ENCODE measurements at places on chromosomes 4 and X.
A peak's percentile ranks its signal among the peaks of the same experiment; 100 is the strongest.

GRCh38 chr4:128757712-128758111 is 51.8 kb upstream of the JADE1 start:
- DNase-seq = no peak

GRCh38 chr4:89379511-89380044 is 72.0 kb upstream of the GPRIN3 start:
- DNase-seq = no peak

GRCh38 chr4:95268819-95269565 is 279.8 kb downstream of the UNC5C start:
- peak; percentile 77 for DNase-seq

DNA sequence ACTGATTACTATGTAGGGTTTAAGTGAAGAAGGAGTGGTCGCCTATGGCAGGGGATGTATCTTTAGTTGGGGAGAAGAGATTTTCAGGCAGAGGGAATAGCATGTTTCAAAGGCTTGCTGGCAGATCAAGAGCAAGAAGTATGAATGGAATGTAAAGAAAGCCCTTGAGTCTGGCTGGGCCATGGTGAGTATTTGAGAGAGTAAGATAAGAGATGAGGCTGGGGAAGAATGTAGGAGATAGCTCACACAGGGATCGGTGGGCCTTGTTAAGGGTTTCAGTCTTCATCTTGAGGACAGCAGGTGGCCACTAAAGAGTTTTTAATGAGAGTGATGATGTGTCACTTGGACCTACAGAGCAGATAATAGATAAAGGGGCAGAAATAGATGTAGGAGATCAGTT is 319.1 kb upstream of the RPS6KA3 start:
- no peak for DNase-seq

DNA sequence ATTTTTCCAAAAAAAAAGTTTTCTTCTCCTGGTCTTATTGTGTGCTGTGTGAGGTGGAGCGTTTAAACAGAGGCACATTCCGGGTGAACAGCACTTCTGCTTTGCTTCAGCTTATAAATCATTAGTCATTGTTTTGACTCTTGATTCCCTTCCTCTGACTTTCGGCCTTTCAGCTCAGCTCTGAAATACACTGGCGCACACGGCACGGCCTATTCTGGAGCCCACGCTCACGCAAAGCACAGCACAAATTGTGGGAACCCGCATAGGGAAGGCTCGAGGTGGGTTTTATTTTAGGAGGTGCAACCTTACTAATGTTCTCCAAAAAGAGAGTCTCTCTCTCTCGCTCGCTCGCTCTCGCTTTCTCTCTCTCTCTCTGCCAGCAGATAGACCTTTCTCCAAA is 4.0 kb downstream of the POU3F4 start:
- DNase-seq = no peak

- no peak for DNase-seq
Measured at GRCh38 chr4:165379678-165380064, 863 bp downstream of the CPE start.

- no peak for DNase-seq
Measured at GRCh38 chr4:10011885-10012284, 9.4 kb downstream of the SLC2A9 start.

- DNase-seq = no peak
Measured at GRCh38 chrX:109519001-109519400, 17.6 kb upstream of the NXT2 start.

GRCh38 chrX:10660171-10660570 is 39.8 kb upstream of the MID1 start:
- no peak for DNase-seq

- no peak for DNase-seq
Measured at GRCh38 chrX:47166126-47166525, 21.1 kb downstream of the RBM10 start.

- DNase-seq = peak; percentile 16
Measured at GRCh38 chrX:30521440-30522182, 56.0 kb downstream of the TASL start.

DNA sequence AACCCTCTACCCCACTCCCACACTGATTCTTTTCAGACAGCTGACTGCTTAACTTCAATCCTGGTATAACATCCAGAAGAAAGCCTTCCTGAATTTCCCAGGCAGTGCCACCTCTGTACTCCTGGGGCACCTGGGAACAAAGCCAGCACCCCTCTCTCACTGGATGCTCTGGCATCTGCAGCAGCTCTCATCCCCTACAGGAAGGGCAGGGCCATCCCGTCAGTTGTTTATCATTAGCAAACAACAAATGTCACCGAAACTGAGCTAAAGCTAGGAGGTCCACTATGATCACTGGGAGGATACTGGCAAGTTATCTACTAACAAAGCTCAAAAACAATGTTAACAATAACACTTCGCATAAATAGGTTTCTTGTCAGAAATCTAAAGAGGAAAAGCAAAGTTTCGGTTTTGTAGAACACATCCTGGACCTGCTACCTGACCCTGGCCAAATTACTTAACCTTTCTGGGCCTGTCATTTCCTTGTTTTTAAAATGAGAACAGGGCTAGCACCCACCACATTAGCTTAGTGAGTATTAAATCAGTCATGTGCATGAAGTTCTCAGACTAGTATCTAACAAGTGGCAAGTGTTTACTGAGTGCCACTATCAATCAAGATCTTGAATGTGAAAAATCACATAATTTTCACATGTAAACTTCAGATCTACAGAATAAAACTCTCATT is 86.6 kb downstream of the NR3C2 start:
- DNase-seq = no peak

DNA sequence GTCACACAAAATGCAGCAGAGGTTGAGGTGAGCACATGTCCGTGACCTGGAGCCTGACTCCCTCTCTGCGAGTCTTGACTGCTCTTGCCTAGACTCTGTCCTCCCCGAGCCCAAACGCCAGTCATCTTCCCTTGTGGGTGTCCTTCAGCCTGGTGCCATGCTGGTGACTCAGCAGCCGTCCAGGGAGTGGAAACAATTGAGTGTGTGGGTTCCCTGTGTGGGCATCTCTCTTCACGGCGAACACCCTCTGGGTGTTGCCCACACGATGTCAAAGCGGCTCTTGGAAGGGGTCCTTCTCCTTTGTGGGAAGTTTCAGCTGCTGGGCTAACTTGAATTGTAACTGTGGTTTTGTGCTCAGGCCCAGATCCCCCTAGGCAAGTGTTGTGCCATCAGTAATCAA is 17.5 kb upstream of the MSANTD1 start:
- DNase-seq = no peak

DNA sequence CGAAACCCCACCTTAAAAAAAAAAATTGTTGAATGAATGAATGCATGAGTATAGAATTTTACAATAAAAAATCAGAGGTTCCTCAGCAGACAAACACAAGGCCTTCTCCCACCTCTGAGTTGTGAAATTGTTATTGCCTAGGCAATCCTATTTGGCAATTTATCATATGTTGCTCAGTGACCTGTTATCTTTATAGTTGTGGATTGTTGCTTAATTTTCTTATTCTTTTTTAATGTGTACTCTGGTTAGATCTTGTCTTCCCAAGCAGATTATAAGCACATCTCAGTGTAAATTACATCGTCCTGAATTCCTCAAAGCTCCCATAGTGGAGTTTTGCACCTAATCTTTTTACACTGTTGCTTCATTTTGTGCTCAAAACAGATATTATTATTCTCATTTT is 71.9 kb downstream of the RBM47 start:
- no peak for DNase-seq

DNA sequence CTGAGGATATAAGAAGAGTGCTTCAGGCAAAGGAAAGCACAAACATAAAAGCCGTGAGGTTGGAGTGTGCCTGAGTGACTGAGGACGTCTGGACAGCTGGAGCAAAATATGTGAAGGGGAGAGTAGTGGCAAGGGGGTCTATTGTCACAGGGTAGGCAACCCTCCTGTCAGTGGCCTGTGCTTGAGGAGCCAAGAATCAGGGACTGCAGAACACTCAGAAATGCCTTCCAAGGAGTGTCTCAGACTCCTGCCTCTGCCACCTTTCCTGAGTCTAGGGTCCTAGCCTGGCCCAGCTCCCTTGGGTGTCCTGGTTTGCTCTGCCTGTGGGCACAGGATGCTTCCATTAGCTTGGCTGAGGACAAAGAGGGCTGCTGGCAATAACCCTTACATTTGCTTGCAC is 152.5 kb upstream of the PJA1 start:
- DNase-seq = no peak

DNA sequence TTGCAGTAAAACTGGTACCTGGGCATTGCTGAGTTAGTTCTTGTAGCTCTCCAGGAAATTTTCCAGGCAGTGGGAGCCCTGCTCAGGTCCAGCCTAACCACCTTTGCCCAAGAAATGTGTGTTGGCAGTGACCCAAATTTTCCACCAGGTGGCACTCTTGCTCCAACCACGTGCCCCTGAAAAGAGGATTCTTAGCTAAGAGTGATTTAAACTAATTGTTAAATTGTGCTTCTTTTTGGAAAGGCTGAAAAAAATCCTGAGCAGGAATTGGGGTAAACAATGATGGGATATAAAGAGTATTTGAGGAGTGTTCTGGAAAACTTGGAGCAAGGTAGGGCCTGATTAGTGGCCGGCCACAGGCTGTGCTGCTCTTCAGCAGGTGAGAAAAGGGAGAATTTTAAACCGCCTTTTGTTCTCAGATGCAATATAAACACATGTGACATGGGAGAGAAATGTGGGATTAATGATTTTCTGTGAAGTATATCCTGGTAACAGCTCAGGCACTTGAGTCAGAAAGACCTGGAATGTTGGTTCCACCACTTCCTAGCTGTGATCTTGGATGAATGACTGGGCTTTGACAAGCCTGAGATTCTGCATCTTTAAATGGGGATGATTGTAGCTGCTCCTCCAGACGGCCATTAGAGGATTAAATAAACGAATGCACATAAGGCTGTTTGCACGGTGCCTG is 219.6 kb downstream of the PTTG2 start:
- DNase-seq = peak; percentile 78

- DNase-seq = peak; percentile 37
Measured at GRCh38 chrX:101219116-101219863, at the start of gene DRP2. DRP2 (plus strand) TSS chrX:101219786; CDS start chrX:101231648, 11,862 bp downstream.

DNA sequence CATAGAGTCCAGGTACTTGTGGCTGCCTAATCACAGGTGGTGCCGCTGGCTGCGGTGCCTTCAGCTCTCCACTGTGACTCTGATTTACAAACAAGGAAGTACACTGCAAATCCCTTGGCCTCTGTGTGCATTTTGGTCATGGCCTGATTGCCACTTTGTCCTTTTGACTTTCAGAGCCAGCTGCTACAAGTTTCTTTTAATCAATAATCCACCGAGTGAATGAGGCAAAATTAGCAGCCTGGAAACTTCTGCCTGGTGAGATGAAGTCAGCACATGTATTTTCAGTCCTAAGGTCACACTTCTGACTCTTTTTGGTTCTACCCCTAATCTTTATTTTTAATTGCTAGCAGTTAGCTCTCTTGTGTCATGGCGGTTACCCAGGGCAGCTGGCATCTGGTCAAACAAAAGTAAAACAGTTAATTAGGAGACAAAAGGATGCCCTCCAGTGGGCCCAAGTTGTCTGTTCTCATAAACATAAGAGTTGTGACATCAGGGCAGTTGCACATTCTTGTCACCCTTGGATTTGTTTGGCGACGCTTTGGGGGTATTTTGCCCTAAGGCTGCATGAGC is 62.3 kb upstream of the LNX1 start:
- no peak for DNase-seq

DNA sequence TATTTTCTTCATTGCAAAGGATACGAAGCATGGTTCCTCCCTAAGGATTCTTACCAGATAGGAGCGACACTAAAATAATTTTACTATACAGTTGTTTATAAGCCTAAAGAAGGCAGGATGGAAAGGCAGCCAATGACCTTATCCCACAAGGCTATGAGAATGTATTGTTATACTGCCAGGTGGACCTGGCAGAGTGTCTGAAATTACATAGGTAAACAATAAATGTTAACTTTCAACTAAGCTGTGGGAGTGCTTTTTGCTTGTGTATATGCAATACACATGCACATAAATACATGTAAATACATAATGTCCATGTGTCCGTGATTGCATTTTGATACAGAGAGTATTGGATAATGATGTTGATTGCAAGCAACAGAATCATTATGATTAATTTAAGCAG is 850.6 kb downstream of the CENPC start:
- DNase-seq = peak; percentile 18

DNA sequence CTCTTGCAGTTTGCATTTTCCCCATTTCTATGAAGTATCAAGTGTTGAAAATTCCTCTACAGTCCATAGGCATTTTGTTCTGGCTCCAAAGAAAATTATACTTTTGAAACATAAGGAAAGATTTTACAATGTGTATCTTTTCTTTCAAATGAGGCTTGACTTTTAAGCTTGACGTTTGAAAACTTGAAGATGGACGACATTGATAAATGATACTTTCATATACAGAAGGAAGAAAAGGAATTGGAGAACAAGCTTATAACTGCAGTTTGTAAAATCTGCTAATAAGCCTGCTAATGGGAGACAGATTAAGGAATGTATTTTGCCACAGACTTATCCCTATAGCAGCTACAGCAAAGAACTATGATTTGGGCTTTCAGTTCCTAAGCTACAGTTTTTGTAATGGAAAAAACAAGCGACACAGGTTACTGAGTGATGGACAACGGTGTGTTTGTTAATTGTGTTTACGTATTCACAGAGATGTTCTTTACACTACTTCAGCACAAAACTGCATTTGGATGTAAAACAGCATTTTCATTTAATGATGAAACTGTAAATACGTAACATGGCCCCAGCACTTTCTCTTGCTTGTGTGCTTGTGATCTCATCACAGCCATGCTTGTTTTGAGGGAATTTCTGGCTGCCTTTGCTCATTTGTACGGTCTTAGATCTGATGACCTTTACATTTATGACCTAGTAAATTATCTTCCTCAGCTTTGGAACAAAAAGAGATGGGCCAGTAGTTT is 83.2 kb upstream of the FAT1 start:
- DNase-seq = no peak

GRCh38 chrX:136251041-136251991 is at the start of gene MAP7D3:
MAP7D3 (minus strand) TSS chrX:136251400; CDS start chrX:136251358, 42 bp downstream.
- no peak for DNase-seq

- DNase-seq = no peak
Measured at GRCh38 chr4:8348071-8348470, 78.5 kb downstream of the HTRA3 start.

DNA sequence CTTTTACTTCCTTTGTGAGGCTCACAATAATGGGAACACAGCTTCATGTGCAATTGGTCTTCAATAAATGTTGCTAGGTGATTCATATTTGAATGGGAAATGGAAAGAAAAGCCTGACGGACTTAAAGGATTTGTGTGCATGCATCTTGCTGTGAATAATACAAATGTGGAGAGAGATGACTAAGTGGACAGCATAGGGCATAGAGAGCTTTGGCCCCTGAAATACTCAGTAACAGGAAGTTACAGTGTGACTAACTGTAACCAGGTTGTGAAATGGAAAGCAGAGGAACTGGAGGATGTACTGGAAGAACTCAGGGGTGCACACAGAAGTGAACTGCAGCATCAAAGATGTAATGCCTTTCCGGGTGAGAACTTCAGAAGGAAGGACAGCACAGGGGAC is 206.7 kb downstream of the MGST2 start:
- DNase-seq = peak; percentile 87

- DNase-seq = no peak
Measured at GRCh38 chr4:5524446-5525299, 183.7 kb downstream of the EVC2 start.

DNA sequence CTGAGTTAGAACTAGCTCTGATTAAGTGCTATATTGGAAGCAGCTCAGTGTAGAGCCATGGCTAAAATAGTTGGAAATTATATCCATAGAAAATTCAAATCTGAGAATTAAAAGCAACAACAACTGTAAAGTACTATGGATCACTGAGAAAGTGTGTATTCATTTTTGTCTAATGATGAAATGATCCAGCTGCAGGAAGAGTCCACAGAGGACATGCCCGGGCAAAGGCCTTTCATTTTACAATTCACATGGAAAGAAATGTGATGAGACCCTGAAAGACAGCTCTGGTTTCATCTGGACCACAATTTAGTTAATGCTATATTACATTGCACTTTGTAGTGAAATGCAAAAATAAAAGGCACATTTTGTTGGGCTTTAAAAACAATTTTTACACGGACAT is 196.8 kb upstream of the FAT1 start:
- DNase-seq = no peak
